ENCODE measurements at places on chromosomes 5 and 9.

DNA sequence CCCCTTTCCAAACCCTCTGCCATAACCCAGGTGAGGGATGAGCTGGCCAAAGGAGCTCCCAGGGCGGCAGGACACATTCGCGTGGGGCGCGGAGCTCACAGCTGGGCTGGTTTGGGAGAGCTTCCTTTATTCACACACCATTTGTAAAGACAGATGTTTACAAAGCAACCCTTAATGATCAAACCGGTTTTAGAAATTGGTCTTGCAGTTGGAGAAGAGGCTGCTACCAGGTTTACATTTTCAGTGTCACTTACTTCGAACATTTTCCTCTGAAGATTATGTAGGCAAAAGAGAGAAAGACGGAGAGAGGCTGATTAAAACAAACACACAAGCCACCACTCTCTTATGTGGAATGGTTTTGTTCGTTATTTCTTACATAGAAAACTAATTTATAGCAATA lies 648.7 kb downstream of the IRX1 start:
- no peak for DNase-seq

DNA sequence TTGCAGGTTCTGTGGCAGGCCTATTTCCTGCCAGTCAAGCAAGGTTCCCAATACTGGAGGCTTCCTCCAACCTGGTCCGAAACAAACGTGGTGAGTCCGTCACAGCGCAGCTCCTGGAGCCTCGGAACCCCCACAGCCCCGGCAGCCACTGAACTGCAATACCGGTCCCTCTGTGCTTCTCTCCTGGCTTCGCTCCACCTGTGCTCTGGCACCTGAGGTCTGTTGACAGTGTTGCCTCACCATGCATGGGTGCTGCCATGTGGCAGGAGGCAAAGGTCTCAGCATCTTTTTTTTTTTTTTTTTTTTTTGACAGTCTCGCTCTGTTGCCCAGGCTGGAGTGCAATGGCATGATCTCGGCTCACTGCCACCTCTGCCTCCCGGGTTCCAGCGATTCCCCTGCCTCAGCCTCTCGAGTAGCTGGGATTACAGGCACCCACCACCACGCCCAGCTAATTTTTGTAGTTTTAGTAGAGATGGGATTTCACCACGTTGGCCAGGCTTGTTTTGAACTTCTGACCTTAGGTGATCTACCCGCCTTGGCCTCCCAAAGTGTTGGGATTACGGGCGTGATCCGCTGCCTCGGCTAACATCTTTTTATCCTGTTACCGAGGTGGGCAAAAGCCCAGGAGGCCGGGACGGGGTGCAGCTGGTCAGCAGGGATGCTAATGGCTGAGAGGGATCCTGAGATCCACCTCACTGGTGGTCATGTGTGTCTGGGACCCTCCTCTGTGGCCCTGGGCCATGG lies 57.1 kb upstream of the RNU6ATAC start:
- DNase-seq = no peak

DNA sequence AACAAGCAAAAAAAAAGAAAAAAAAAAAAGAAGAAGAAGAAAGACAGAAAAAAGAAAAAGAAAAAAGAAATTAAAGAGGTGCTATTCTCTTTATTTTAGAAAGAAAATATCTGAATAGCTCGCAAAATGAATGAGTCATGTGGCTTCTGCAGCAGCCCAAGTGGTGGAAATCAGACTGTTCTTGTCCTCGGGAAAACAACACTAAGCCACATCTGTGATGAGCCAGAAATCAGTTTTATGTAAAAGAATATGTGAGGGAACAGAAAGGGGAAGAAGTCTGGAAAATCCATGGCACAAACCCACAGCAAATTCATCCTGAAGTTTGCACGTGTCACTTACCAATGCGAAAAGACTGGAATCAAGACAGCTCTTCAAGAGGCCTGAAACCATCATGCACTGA lies 118.7 kb upstream of the GAS1 start:
- DNase-seq = no peak

- no peak for DNase-seq
Measured at GRCh38 chr5:68533571-68534084, 318.1 kb downstream of the PIK3R1 start.

DNA sequence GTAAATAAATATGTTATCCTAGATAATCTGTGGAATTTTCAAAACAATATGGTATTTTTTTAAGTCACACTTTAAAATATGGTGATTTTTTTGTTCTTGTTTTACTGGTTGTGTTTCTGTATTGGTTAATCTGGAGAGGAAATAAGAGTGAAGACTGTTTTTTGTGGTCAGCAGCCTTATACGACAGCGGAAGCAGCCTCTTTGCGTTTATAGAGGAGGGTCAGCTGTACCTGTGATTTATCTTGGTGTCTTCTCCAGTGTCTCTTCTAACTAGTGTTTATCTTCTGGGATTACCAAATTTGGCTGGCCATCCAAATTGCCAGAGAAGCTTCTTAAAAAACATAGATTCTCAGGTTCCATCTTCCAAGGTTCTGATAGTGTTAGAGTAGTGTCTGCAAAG lies 58.7 kb downstream of the ICE1 start:
- no peak for DNase-seq

DNA sequence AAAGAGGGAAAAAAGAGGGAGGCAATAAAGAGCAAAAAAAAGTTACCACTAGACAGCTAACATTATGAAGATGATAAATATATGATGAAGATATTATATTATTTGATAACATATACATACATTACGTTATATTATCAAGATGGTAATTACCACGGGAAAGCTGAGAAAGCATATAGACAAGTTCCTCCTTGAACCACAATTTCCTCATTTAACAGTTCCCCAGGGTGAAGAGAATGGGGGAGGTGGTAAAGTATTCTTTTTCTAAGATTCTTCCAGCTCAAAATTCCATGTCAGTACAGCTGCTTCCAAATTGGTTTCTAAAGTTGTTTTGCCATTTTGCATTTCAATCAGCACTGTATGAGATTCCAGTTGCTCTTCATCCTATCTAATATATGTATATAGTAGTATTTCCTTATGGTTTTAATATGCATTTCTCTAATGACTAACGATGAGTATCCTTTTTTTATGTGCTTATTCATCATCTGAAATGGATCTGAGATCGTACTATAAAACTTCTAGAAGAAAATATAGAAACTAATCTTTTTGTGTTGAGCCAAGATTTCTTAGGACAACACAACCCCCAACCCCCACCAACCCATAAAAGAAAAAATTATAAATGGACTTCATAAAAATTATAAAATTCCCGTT lies 49.5 kb upstream of the C9orf72 start:
- DNase-seq = no peak

DNA sequence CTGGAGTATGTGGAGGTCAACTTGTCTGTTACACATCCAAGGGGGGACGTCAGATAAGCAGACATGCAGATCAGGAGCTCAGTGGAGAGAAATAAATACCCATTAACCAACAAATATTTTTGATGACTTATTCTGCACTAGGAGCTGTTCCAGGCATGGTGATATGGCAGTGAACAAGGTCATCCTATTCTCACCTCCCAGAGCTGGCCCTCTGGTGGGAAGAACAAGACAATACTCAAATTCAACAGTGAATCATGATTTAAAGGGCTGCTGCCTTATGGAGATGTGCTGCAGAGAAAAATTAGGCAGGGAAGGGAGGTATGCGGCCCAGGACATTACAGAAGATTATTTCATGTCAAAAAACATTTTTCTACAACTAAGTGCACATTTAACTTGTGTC lies 36.5 kb downstream of the SYK start:
- DNase-seq = no peak

- DNase-seq = peak; percentile 57
Measured at GRCh38 chr5:62093976-62094375, 212.0 kb upstream of the KIF2A start.

DNA sequence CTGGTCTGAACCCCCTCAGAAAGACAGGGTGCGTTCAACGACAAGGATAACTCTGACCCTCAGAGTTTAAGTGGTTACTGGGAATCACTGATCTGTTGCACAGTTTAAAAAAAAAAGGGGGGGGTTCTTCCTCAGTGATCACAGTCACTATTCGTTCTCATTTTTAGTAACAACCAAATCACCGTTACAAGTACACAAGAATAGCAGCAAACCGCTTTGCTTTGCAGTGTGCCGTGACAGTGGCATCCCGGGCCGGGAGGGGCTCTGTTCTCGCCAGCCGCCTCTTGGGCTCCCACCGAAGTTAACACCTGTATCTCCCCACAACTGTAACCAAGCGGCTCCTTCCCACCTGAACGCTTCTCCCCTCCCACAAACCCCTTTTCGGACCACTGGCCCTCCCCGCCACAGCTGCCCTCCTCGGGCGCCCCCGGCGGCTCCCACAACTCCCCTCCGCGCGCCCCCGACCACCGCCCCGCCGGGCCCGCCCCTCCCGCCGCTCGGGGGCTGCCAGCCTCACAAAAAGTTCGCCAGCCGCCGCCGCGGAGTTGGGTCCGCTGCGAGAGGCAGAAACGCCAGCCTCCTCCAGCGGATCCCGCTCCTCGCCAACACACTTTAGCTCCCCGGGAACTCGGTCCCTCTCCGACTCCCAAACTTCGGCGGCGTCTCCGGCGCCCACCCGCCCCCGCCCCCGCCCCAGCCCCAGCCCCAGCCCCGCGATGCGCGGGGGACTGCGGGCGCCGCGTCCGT lies 1.2 kb downstream of the SSBP2 start:
- peak; percentile 16 for DNase-seq

DNA sequence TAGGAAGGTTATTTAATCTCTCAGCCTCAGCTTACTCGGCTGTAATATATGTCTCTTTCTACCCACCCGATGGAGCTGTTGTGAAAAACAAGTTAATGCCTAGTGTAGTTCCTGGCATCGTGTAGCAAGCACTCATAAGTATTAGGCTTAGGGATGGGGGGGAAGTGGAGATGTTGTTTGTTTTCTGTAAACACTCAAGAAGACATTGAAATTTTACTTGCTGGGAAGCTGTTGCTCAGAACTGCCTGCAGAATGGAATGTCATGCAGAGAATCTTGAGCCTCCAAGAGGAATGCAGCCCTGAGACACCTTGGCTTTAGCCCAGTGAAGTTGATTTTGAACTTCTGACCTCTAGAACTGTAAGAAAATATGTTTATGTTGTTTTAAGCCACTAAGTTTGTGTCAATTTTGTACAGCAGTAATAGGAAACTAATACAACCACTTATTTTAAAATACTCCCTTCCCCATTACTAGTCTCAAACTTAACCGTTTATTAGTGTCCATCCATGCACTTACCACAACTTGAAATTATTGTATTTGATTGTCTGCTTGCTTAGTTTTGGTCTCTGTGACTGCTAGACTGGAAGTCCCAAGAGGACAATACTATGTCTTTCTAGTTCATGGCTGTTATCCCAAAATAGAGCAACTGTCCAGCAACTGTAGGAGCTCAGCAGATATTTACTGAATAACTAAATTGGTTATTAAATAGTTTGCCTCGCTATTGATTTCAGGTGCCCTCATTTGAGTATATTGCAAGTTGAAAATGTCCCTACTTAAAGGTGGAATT lies 53.8 kb downstream of the MFAP3 start:
- peak; percentile 54 for DNase-seq

DNA sequence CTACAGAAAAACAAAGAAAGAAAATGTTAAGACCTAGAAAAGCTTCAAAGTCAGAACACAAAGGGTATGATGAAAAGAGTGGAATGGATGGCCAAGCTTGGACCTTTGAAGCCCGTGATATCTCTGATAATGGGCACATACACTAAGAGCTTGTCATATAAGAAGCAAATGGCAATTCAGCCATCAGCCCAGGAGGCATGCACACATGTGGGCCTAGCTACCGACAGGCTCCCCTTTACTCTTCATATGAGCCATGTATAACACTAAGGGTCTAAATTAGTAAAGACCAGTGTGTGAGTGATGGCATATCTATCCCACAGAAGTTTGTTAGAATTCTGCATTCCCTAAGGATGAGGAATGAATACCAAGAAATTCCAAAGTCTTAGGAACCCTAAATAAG lies 20.1 kb downstream of the GRHPR start:
- no peak for DNase-seq

DNA sequence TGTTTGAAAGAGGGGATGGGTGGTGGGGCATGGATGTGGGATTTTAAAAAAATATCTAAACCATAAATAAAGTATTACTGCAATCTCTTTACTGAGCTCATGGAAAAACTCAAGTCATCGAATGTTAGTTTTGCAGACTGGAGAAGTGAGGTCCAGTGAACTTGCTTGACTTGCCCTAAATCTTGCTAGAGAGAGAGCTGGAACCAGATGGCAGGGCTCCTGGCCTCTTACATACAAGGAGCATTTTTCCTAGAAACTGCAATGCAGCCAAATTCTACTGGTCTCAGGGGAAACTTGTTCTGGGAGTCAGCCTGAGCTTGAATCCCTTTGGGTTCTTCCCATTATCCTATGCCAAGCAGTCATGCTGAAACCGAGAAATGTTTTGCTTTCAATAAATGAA lies 2.9 kb upstream of the TGFBI start:
- DNase-seq = peak; percentile 90

DNA sequence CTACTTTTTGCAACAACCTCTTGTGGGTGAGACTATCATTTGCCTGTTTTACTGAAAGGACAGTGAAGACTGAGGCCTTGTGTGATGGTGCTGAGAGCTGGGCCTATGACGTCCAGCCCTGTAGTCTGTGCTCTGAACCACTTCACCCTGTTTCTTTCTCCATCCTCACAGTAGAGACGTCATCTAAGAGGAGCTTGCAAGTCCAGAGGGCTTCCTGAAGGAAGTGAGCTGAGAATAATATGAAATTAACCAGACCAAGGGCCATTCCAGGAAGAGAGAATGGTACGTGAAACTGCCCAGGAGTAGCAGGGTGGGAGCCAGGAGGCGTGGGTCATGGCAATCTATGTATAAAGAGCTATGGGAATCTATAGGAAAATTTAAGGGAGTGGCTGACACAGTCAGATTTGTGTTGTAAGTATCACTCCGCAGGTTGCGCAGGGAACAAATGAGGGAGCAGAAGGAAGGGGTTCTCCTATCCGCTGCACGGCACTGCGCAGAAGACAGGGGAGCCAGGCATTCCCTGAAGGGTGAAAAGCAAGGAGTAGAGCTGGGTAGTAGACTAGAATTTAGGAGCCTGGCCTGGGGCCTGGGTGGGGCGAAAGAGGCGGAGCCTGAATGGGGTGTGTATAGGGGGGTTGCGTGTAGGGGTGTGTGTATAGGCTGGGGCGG lies 596 bp upstream of the FGFR4 start:
- no peak for DNase-seq

DNA sequence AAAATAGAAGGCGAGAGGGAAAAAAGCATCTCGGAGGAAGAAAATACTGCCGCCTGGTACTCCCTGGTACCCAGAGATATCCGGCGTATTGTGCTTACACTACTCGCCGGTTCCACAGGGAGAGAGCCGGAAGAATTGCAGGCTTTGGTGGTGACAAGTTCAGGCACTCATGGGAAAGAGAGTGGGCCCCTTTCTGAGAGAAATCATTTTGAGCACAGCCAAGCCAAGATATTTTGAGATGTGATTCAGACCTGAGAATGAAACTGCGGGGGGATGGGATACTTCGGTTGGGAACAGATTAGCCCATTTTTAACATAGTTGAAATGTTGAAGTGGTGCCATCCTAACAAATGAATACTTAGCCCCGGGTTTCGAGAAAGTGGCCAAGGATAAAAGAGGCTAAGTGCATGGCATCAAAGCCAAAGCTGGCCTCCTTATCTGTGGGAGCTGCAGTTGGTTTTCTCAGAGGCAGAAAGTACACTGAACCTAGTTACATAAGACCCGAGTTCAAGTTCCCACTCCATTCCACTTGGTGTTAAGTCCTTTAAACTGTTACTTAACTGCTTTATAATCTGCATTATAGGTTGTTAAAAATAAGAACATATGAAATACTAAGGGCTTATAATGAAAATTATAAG lies 62.7 kb downstream of the SLC1A3 start:
- no peak for DNase-seq
